ENCODE measurements at places on chromosomes 6 and 20. TPM values are rescaled to one million over a fixed set of nuclear protein-coding genes. Genes with fewer than 3 reads are reported as not detected.

GRCh38 chr6:169424821-169425240 is 171.2 kb upstream of the THBS2 start:
- DNase-seq, result no peak

DNA sequence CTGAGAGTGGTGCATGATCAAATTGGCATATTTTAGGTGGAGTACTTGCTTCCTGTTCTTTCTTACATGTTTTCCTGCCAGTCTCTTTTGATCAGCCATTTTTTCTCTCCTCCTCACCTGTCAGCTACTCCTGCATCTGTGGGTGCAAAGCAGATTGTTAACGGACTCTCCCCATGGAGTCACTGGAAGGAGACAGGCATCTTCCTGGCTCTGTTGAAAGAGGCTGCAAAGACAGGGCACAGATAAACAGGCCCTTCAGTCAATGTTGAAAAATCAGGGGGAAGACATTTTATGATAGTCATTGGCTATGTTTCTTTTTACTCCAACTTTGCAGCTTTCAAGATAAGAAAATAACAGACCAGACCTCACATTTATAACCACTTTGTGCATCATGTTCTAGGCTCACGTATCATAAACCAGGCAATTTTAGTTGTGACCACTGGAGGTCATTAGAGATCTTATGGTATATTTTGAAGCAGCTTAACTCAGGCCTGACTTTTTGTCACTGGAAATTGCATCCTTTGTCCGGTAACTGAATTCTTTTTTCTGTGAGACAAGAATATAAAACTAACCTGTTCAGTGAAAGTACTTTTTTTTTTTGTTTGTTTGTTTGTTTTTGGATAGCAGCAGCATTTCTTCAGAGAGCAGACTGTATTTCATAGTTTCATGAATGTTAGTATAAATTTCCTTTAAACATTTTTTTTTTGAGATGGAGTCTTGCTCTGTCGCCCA is 20.1 kb downstream of the ECT2L start:
- DNase-seq, result peak; percentile 77

DNA sequence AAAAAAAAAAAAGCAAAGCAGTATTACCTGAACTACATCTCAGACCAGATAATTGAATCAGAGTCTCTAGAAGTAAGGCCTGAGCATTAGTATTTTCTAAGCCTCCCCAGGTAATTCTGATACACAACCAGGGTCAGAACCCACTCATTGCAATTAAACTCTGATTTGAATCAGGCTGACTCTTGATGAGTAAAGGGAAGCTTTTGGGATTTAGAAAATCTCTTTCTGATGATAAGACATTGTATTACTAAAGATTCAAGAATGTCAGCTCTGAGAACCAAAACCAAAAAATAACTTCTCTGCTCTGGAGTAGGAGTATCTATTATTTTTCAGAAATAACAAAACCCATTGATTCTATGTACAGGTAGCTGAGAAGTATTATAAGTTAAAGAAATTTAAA is 100.1 kb upstream of the COL21A1 start:
- no peak for DNase-seq

YTHDF1 gene
- 18.8 TPM for total RNA-seq

CPXM1 gene
- 0.17 TPM for total RNA-seq

Data from renal cortical epithelial cell (primary cell).